ENCODE measurements at places on chromosomes 16 and 17.

GRCh38 chr16:11474617-11475291 lies 112.0 kb downstream of the LITAF start:
- DNase-seq = no peak

- no peak for DNase-seq
Observed at GRCh38 chr16:82924075-82924854, 297.5 kb downstream of the CDH13 start.

- no peak for DNase-seq
Observed at GRCh38 chr16:48499923-48500381, 110.0 kb downstream of the N4BP1 start.

DNA sequence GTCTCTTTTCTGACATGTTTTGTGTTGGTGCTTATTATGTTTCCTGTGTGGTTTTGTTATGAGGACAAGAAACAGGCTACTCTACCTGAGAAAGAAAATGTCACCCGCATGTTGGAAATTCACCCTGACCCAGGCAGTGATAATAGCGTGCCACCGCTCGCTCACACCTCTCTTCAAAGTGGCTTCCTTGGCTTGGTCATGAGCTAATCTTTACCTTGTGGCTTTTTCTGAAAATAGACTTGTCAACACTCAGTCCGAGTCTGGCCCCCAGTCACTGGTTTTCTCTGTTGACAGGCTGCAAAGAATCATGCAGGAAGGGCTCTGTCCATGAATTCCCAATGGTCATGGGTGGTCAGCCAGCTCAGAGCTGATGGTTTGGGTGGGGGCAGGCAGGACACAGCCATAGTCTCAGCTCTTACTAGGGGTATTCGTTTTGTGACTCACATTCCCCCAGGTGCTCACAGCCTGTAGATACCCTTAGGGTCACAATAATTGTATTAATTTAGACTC lies 121.3 kb upstream of the CACNG5 start:
- DNase-seq = no peak

- no peak for DNase-seq
Observed at GRCh38 chr16:78258375-78259065, 159.1 kb downstream of the WWOX start.

- DNase-seq = no peak
Observed at GRCh38 chr16:20203272-20203671, 124.0 kb downstream of the GP2 start.

- no peak for DNase-seq
Observed at GRCh38 chr16:30753596-30753995, 5.4 kb downstream of the PHKG2 start.

DNA sequence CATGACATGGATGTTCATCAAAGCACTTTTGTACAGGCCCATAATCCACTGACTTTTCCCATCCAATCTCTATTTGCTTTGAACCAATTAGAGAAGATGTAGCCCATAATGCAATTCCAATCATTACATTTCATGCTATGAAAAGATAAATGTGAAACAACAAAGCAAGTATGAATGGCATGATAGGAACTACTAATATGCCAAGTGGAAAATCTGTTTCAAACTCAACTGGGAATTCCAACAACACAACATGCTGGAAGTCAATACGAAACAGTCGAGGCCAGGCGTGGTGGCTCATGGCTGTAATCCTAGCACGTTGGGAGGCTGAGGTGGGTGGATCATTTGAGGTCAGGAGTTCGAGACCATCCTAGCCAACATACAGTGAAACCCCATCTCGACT lies 39.6 kb upstream of the TMEM97 start:
- DNase-seq = no peak

DNA sequence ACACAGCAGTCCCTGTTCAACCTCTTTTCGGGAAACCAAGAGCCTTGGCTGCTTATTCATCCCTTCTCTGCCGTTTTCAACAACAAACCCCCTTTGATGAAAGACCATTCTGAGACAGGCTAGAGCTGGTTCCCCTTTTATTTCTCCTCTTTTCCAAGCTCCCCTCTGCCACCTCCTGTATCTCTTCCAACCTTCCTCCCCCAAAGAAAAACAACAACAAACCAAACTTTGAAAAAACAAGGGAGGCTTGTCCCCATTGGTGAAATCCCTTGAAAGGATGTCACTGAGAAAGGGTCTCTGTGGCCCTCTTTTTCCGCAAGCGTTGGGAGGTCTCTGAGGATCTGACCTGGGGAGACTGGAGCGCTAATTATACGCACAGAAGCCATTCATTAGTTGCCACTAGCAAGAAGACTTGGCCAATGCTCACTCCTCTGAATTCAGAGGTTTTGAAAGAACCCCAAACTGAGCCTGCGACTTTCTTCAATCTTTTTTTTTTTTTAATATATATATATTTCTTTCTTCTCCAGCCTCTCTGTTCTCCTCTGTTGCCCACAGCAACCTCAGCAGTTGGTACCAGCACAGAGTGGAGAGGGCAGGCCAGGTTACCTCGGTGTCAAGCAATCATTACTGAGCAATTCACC lies 101.4 kb downstream of the PITPNC1 start:
- no peak for DNase-seq

DNA sequence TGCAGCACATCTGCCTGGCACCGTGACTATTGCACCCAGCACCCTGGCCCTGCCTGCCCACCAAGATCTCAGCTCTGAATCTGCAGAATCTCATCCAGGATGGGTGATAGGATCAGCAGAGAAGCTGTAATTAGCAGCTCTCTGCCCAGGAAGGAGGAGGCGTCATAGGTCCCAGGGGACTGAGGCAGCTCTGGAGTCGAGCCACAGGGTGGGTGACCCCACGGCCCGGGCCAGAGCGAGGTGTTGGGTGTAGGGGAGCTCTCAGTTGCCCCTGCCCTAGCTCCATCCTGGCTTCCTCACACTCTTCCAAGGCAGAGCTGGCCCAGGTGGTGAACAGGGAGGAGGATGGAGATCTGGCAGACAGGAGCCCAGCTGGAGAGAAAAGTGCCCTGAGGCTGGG lies 18.2 kb upstream of the FAM83G start:
- DNase-seq = no peak

DNA sequence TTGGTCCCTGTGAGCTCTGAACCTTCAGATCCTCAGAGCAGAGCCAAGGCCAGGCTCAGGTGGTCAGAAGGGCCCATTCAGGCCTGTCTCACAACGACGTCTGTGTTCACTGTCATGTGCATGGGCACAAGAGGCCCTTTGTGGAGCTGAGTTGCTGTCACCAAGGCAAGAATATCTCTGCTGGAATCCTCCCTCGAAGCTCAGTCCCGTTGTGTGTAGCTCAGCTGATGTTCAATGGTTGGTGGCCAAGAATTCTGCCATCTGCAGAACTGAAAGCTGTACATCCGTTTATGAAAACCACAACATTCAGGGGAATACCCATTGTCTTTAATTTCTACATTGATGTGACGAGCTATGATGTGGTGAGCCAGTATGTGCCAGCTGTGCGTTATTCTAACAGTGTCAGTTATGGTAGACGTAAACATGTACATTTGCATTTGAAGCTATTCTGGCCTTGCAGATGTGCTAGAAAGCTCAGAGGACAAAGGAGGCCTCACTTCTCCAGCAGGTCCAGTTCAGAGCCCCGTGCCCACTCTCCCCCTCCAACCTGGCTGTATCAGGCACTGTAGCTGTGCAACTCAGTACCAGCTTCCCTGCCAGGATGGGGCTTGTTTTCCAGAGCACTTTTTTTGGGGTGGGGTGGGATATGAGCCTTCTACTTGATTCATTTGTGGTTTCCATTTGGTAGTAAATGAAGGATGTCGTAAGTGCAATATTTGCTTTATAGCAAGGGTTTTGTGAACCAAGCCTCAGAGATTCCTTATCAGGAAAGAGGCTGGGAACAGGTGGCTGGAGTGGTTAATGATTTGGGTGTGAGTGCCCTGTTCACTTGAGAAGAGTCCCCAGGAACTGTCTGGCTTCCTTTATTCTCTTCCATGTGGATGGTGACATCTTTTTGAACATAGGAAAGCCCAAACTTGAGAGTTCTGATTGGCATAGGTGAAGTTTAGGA lies 56.1 kb downstream of the B9D1 start:
- DNase-seq = no peak

DNA sequence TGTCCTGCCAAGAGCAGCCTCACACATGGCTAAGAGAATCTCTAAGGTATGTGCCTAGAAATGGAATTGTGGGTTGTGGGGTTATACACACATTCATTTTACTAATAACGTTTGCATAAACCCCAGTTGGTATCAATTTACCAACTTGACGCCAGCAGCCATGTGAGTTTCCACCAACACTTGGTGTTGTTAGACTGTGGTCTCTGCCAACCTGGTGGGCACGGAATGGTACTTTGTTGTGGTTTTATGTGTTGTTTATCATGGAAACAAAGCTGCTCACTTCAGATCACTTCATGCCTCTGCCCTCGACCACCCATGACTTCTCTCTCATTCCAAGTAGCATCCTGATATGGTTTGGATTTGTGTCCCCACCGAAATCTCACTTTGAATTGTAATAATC lies 152.0 kb upstream of the CDC42EP4 start:
- no peak for DNase-seq

DNA sequence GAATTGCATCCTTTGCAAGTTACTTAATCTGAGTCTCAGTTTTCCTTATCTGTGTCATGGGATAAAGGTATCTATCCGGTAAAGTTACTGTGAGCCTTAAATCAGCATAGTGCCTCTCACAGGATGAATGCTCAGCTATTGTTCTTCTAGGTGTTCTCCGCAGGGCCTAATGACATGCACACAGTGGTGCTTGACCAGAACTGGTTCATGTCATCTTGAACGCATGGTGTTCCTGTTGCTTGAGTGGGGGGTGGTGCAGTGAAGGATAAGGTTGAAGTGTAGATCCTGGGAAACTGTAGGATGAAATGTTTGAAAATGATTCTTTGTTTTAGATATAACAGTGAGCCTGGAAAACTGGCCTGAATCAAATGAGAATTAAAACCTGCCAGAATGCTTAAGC lies 4.0 kb downstream of the KRT40 start:
- no peak for DNase-seq

DNA sequence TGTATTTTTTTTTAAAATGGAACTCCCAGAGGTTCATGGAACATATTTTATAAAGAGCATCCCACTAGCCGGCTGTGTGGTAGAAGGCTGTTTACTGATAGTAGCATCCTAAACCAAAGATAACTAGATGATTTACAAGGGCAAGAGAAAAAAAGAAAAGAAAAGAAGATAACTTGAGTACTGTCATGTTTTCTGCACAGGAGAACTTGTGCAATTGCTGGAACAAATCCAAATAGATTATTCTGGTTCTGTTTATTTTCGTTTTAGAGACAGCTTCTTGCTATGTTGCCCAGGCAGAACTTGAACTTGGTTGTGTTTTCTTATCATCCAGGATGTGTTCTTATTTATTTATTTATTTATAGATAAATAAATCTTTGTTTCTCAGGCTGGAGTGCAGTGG lies 20.9 kb upstream of the PPM1D start:
- DNase-seq = no peak

GRCh38 chr17:78523934-78524655 lies 53.1 kb downstream of the DNAH17 start:
- no peak for DNase-seq

- no peak for DNase-seq
Observed at GRCh38 chr17:28858801-28859355, 4.1 kb downstream of the ERAL1 start.

GRCh38 chr17:57441270-57441600 lies 184.9 kb downstream of the MSI2 start:
- DNase-seq = no peak

All from stimulated activated CD8-positive, alpha-beta memory T cell treated with anti-CD3 and anti-CD28 coated beads, Interleukin-15, amount 100 ng/mL, for 24 hours (primary cell).